ENCODE measurements at places on chromosomes 7 and 10. TPM values are rescaled to one million over a fixed set of nuclear protein-coding genes. Genes with fewer than 3 reads are reported as not detected.

NME8 gene
- not detected for total RNA-seq

CFAP70 gene
- 0.44 TPM for total RNA-seq

ATRNL1 gene
- total RNA-seq: not detected

C10orf62 gene
- total RNA-seq: not detected

SSC4D gene
- 0.66 TPM for total RNA-seq

COL28A1 gene
- not detected for total RNA-seq

LMOD2 gene
- total RNA-seq: not detected

TCERG1L gene
- total RNA-seq: not detected

PPP1R17 gene
- not detected for total RNA-seq

GPRIN2 gene
- total RNA-seq: not detected

ADRA2A gene
- not detected for total RNA-seq

PROSER2 gene
- 7.7 TPM for total RNA-seq

FEZF1 gene
- not detected for total RNA-seq

CASP2 gene
- 8.3 TPM for total RNA-seq

NRP1 gene
- 421 TPM for total RNA-seq

ANKRD2 gene
- not detected for total RNA-seq

DLG5 gene
- total RNA-seq: 64.1 TPM

DNAH11 gene
- total RNA-seq: not detected

OSBPL3 gene
- total RNA-seq: 40.7 TPM

NODAL gene
- not detected for total RNA-seq

EDRF1 gene
- 17.9 TPM for total RNA-seq

SLC13A1 gene
- not detected for total RNA-seq

FMC1 gene
- 9.6 TPM for total RNA-seq

SLC26A4 gene
- under 0.01 TPM for total RNA-seq

MPLKIP gene
- total RNA-seq: 9.6 TPM

SLC18A3 gene
- total RNA-seq: not detected

DNAJC30 gene
- total RNA-seq: 2.6 TPM

GDF2 gene
- total RNA-seq: 0.14 TPM
